ENCODE measurements at places on chromosomes 3 and 15.

GRCh38 chr3:145754605-145755289 lies 406.2 kb downstream of the PLOD2 start:
- DNase-seq: no peak

DNA sequence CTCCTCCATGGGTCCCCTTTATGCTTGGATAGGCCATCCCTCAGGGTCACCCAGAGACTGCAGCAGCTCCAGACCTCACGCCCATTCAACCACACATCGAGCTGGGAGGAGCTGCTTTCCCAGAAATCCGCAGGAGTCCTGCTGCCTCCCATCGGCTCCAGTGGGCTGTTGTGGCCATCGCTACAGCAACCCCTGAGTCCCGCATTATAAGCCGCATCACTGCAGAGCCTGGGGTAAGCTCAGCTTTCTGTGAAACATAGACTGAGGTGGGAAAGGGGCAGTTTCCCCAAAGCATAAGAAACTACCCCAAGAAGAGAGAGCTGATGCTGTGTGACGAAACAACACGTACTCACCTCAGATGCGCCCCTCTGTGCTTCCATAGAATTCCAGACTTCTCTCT lies 35.7 kb downstream of the MRPL46 start:
- no peak for DNase-seq

- DNase-seq: no peak
These were observed 447.7 kb downstream of the GABRG3 start for GRCh38 chr15:27418726-27419125.

DNA sequence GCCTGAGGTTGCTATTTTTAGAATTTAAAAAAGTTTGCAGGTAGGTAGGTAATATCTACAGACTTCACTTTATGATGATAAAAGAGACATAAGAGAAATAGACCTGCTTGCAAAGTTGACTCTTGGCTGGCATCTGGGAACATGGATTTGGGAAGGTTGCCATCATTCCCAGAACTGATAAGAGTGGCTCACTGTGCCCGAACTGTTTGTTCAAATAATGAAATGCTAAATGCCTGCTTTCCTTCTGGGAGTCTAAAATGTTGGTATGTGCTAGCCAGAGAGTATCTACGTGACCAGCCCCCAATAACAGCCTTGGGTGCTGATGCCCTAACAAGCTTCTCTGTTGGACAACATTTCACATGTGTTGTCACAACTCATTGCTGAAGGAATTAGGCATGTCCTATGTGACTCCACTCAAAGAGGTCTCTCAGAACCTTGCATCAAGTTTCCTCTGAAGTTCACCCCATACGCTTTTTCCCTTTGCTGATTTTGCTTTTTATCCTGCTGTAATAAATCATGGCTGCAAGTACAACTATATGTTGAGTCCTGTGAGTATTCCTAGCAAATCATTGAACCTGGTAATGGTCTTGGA lies 95.5 kb downstream of the FHIT start:
- no peak for DNase-seq

DNA sequence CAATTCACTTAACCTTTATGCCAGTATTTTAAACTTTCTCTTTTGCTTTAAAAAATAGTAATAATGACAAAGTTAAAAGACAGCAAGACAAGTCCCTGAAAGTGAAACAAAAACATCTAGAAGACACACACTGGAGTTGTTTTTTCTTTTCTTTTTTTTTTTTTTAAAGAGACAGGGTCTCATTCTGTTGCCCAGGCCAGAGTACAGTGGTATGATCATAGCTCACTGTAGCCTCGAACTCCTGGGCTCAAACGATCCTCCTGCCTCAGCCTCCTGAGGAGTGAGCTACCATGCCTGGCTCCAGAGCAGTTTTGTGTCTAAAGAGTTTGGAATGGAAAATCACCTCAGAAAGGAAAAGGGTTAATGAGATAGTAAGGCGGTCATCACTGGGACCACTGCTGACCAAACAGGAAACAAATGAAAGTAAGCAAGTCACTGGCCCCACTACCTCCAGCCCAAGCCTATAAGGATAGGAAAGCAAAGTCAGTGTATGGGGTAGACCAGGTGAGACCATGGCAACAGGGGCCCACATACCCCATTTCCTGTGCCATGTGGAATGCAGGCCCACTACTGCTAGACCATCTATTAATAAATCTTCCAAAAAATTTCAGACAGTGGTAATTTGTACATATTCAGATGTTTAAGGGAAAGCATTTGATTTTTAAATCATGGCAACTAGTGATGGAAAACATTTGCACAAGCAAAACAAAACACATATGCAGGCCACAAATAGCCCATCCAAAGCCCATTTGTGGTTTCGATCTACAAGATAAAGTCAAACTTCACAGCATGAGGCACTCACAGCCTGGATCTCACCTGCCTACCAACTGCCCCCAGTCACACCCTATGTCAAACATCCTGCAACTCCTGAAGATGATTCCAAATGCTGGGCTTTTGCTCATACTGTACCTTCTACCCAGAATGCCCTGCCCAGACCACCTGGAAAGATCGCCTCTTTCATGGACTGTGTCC lies 62.6 kb downstream of the OSBPL10 start:
- DNase-seq: no peak

- DNase-seq: no peak
These were observed 146.1 kb upstream of the BCHE start for GRCh38 chr3:165983284-165983683.

All from left ventricle myocardium inferior (tissue), 1 donor.